ENCODE measurements at places on chromosomes 1 and 21.

DNA sequence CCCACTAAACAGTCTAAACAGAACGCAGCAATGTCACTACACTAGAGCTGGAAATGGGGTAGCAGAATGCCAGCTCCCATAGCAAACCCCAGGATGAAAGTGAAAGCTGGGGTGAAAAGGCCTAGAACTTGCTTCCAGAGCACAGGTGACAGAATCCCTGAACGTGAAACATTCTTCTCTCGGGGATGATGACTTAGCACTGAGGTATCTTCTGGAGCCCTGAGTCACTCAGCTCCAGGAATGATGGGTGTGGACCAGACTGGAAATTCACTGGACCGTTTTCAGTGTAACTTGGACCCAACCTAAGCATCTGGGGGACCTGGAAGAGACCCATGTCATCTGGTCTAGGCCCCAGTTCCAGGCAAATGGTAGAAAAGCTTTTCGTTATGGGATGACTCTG lies 108.9 kb downstream of the CDC7 start:
- DNase-seq = no peak

GRCh38 chr1:175564119-175564518 lies 179.3 kb downstream of the TNR start:
- no peak for DNase-seq

- DNase-seq = no peak
Measured at GRCh38 chr1:230570724-230571360, 71.4 kb upstream of the COG2 start.

DNA sequence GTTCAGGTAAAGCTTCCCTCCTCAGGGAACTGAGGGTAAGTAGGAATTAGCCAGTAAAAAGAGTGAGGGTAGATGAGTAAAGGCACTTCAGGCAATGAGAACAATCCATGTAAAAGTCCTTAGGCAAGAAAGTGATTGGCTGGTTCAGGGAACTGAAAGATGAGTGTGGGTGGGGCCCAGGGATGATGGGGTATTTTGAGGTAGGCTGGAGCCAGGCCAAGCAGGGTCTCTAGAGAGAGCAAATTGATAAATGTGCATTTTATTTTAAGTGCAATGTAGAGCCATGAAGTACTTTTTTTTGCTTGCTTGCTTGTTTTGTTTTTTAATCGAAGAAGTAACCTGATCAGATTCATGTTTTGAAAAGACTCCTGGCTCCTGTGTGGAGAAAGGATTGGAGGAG lies 26.5 kb downstream of the OSBPL9 start:
- no peak for DNase-seq

DNA sequence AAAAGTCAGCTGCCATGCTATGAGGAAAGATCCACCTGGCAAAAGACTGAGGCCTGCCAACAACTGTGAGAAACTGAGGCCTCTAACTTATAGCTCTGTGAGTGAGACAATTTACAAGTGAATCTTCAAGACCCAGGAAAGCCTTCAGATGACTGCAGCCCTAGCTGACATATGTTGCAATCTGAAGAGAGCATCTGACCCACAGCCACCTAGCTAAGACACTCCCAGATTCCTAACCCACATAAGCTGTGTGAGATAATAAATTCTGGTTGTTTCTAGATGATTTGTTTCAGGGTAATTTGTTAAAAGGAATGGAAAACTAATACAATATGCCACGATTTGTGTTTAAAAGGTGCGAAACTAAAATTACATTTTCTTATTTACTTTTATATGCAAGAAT lies 55.1 kb downstream of the HFM1 start:
- no peak for DNase-seq

GRCh38 chr1:215650446-215651149 lies 83.5 kb downstream of the KCTD3 start:
- DNase-seq = no peak

- DNase-seq = no peak
Measured at GRCh38 chr1:14887764-14888350, 265.7 kb upstream of the TMEM51 start.

DNA sequence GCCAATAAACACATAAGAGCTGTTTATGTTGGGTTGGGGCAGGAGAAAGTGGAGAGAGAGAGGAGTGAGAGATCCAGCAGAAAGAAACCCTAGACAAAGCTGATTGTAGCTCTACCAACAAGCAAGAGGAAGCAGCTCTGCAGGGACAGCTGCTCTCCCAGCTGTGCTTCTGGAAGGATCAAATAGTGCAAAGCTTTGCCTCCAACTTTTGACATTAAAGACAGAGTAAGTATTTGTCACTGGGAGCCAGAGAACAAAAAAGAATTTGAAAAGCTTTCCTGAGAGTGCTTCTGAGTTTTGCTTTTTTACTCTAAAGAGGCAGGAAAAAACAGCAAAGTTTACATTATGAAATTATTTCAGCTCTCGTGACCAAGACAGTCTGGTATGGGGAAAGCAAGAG lies 28.5 kb upstream of the C1orf198 start:
- no peak for DNase-seq

GRCh38 chr1:80910426-80910825 lies 890.3 kb upstream of the ADGRL2 start:
- no peak for DNase-seq

DNA sequence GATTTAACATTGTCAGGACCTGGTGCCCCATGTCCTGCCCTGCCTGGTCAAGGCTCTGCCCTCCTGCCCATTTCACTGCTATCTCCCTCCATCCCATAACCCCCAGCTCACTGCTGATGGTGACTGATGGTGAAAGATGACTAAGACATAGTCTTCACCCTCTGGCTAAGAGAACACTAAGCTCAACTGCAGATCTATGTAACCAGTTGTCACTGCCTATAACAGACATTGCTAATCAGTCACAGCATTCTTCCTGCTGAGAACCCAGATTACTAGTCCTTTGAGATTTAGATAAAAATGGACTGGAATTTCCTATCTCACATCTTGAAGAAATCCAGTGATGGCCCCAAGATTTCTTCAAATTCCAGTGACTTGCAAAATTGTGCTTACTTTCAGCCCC lies 8.0 kb upstream of the ZNF362 start:
- DNase-seq = no peak

- DNase-seq = no peak
Measured at GRCh38 chr1:60262701-60263100, 189.1 kb upstream of the C1orf87 start.

DNA sequence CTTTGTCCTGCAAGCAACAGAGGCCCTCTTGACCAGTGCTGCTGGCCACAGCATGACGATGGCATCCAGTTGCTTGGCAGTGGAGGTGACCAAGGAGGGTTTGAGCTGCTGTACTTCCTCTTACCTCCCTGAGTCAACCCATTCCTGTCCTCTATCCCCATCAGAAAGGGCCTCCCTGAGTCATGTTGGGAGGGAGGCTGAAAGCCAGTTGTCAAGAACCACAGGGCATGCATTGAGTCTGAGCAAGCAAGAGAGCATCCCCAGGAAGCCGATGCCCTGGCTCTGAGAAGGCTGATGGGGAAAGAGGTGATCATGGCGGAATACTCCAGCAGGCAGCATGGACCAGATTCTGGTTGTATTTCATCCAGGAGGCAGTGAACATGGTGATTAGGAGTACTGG lies 69.6 kb downstream of the LACTBL1 start:
- no peak for DNase-seq

GRCh38 chr1:151187205-151187604 lies 2.8 kb downstream of the VPS72 start:
- DNase-seq = no peak

- DNase-seq = no peak
Measured at GRCh38 chr1:56050911-56051310, 528.5 kb downstream of the PLPP3 start.

DNA sequence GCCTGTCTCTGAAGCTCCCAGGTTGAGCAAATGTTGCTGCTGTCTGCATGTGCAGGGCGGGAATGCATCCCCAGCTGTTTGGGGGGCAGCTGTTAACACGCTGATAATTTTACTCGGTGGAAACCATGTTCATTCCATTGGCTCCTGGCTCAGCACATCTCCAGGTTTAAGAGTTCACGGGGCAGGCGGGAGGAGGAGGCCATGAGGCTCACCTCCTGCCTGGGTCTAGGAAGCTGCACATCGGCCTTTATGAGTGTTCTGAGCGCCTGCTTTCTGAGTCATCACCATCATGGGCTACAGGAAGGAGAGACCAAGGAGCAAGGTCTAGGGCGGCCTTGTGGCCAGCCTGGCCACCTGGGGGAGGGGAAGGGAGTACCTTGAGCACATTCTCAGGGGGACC lies 29.7 kb downstream of the AJAP1 start:
- no peak for DNase-seq

DNA sequence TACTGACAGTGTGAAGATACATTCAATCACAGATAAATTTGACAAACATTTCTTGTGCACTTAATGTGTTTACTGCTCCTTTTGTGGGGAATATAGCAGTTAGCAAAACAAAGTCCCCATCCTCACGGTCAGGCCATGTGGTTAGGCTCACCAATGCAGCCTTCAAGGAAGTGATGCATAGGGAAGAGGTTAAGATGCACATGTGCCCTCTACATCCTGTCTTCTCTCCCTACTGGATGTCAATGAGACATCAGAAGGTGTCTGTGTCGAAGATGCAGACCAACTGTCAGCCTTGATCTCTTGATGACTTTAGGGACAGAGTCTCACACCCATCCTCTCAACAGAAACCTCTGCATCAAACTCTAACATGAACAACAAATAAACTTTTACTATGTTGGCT lies 78.7 kb downstream of the FH start:
- DNase-seq = no peak

GRCh38 chr1:14820295-14821085 lies 222.0 kb downstream of the KAZN start:
- no peak for DNase-seq

GRCh38 chr1:107244709-107245500 lies 104.1 kb downstream of the NTNG1 start:
- no peak for DNase-seq

DNA sequence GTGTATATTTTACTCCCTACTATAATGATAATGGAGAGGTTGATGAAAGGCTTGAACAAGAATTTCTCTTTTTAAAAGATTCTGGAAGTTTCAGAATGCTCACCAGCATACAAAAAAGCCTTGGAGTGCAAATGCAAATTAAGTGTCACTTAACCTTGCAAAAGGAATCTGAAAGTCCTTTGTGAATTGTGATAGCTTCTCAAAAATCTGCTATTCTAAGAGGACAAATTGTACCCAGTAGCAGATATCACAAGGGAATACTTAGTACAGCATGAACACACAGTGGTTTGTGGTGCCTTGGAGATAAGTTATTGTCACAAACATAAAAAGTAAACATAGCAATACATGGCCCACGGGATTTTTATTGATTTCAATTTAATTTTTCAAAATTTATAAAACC lies 1208.3 kb upstream of the B3GALT2 start:
- DNase-seq = no peak

GRCh38 chr21:36320421-36321324 lies 676 bp downstream of the MORC3 start:
- no peak for DNase-seq

GRCh38 chr1:231926340-231926739 lies 299.8 kb downstream of the DISC1 start:
- no peak for DNase-seq

GRCh38 chr21:28832013-28832714 lies 160.5 kb downstream of the LTN1 start:
- peak; percentile 5 for DNase-seq

GRCh38 chr1:96772972-96773371 lies 51.4 kb downstream of the PTBP2 start:
- DNase-seq = no peak

DNA sequence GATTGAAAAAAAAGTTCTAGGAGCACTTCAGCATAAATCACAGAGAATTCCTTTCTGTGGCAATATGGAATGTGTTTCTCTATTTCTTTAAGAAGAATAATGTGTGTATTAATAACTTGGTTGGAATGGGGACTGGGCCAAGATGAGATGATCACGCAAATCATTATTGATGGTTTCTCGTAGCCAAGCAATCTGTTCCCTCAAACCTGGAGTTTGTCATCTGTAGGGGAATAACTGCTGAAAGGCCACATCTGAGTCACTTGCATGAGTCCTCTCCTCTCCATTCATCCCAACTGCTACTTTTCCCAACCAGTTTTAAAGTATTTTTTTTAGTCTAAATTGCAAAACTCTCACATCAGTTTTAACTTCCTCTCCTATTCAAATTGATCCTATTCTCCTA lies 480.4 kb downstream of the PLPP3 start:
- no peak for DNase-seq

DNA sequence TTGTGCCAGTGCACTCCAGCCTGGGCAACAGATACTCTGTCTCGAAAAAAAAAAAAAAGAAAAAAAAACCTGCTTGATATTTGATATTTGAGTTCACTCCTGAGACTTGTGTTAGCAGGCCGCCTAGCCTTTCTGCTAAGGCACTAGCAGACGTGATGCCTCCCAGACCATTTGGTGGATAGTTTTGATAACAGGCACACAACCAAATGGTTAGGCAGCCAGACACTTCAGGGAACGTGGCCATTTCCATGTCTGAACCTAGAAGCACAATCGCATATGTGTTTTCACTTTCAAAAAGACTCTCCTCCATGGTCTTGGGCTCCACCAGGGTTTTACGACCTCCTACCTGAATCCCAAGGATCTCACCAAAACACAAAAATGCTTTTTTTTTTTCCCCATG lies 1319.5 kb downstream of the BRINP3 start:
- no peak for DNase-seq

DNA sequence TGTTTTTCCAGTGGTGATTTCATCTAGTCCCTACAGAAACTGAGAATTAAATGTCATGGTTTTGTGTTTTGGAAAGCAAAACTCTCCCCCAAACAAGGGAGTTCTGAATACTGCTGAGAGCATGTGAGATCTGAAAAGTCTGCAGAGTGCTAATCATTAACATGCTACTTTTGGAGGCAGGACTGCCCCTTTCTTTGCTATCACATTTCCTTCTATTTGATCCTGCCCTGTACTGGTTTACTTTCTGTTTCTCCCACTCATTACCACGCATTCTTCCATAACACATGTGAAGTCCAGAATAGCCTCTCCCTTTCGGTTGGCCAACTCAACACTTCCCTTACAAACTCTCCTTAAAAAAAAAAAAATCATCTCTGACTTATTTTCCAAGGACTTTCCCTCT lies 63.6 kb downstream of the GADD45A start:
- DNase-seq = no peak

- DNase-seq = peak; percentile 10
Measured at GRCh38 chr1:232951180-232951579, 769 bp downstream of the NTPCR start.

Measured in stimulated activated CD4-positive, alpha-beta T cell treated with anti-CD3 and anti-CD28 coated beads, Interleukin-4, amount 100 ng/mL, for 24 hours (primary cell).